ENCODE measurements at places on chromosomes 2 and 18.

DNA sequence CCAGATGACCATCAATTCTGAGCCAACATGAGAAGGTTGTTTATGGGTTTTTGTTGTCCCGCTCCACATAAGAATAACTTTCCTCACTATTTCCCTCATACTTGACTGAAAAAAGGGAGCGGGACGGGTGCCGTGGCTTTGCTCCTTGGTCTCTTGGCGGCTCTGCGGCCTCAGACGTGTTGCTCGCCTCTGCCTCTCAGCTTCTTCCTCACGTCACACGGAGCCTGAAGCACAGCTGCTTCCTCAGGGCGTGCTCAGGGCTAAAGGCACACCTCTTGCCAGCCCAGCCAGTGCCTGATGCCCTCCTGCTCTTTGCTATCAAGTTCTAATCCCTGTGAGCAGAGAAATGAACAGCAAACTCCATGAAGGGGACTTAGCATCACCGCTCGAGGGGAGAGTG, 17.9 kb upstream of the ID2 start:
- no peak for DNase-seq

DNA sequence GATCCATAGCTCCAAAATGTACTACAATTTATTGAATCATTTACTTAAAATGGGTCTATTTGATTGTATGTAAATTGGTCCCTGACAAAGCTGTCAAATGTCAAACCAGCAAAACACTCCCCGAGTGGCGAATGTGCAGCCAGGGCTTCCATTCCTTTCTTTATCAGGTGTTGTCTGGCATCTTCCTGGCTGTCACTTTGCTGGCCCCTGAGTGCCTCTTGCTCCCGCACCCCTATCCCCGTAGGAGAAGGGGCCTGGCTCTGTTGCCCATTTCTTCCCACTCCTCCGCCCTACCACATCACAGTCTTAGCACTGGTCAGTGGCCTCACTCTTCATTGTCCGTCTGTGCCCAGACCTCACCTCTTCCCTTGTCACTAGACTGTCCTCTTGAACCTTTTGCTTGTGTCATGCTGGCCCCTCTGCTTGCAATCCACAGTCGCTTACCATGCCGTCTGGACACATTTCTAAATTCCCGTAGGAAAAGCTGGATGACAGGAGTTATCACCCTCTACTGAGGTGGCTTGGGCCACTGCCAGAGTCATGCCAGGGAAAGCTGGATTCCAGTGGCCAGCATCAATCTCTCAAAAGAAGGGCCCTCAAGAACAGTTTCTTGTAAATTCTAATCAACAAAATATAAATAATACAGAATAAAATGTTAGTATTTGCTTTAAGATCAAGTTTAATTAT, 15.4 kb downstream of the UBE2F start:
- no peak for DNase-seq

GRCh38 chr2:105393373-105394055, 5.3 kb downstream of the FHL2 start:
- no peak for DNase-seq

GRCh38 chr18:3654442-3655253, 204.7 kb downstream of the TGIF1 start:
- no peak for DNase-seq

DNA sequence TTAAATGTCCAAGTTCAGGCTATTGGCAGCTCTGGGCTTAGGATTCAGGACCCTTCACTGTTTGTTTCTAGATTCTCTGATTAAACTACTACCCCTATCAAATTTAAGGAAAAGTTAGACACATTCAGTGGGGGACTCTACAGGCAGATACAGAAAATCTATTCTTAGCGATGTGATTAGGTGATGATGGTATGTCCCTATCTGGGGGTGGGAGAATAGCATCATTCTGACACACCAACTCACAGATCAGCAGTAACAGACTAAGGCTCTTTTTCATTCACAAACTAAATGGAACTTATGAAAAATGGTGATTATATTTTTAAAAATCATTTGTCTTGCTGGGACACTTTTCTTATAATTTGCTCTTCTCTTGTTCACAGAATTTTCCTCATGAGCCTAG, 232.9 kb upstream of the CDH2 start:
- DNase-seq = no peak

GRCh38 chr2:201378496-201379397, 21.6 kb upstream of the FLACC1 start:
- DNase-seq = no peak

- DNase-seq = no peak
Observed at GRCh38 chr2:92074549-92074898, 2796.7 kb upstream of the TEKT4 start.

DNA sequence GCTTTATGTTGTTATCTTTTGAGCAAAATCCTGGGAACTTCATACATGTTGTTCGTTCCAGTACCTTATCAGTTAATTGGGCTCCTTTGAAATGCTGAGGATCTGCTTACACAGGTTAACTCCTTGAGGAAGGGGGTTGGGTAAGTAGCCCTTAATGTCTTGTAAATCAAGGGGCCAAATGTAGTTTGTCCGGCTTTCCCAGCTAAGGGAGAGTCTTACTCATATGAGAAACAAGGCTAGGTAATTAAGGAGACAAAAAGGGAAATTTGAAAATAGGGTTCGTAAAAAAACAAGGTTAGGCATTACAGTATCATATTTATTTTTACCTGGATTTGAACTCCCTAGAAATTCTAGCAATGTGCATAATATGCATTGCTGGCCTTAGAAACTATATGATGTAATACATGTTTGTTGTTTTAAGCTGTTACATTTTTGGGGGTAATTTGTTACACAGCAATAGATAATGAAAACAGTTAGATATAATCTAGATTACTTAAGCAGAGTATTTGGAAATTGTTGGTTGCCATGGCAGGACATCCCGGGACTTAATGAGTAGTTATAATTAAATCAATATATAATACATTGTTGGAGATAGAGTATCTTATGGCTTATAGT, 30.9 kb upstream of the RNF149 start:
- no peak for DNase-seq

DNA sequence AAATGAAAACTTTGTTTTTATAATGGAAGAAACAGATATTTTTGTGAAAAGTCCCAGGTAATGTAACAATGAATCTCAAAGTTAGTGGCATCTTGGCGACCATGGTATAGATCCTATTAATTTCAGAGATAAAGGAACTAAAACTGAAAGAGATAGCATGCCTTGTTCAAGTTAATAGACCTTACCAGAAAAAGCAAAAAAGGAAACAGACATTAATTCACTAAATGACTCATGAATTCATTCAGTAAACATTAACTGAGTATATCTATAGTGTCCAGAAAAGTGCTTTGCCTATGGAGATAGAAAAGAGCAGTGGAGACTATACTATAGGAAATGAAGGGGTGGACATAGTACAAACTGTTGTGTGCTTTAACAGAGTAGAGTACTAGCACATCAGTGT, 763.3 kb downstream of the TRIB2 start:
- DNase-seq = no peak

GRCh38 chr18:75132098-75132870, 76.7 kb downstream of the PTGR3 start:
- no peak for DNase-seq

- DNase-seq = no peak
Observed at GRCh38 chr2:85216927-85217326, 83.7 kb downstream of the TCF7L1 start.

DNA sequence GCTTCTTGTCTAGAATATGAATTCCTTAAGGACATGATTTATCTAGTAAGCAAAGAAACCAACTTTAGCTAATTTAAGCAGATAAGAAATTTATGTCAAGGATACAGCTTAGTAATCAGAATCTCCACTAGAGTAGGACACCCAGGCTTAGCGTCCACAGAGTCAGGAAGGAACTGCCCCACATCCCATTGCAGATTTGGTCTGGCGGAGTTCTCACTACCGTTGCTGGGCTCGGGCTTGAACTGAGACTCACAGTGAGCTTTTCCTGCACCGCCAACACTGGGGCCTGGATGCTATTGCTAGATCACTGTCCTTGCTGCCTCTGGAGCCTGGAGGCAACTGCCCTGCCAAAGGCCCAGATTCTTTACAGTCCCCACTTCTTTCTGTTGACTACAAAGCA, 68.1 kb downstream of the SMAD4 start:
- DNase-seq = no peak

GRCh38 chr18:73615506-73615905, 532.1 kb downstream of the FBXO15 start:
- DNase-seq = no peak

- DNase-seq = no peak
Observed at GRCh38 chr2:227623226-227623625, 5.9 kb downstream of the SCYGR4 start.

DNA sequence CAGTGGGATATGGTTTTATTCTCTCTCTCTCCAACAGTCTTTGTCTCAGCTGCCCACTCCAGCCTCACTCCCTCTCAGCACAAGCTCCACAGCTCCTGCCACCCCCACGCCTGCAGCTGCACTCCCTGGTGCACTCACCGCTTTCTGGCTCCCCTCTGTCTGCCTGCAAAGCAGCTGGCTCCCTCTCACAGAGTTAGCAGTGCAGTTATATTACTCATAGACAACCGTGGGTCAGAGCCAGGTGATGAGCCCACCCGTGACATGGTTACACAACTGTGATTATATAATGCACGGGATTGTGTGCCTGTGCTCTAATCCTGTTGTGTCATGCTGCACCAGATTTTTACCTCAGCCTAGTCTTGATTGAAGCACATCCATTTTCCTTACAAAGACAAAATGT, 276.9 kb upstream of the CHAC2 start:
- DNase-seq = no peak

DNA sequence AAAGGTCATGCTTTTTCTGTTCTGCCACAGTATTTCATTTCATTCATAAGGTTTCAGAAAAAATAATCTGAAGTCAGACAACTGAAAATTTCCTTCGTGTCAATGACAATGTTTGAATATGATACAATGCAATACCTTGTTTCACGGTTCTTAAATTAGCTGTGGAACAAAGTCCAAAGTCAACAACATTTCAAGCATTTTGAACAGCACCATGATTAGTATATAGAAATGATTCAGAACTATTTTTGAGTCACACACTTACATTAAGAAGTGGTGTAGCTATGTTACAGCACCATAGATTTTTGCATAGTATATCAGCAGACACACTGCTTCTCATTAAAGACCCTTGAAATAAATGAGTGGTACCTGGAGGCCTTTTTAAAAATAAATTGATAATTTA, 178.3 kb upstream of the DSEL start:
- no peak for DNase-seq

- no peak for DNase-seq
Observed at GRCh38 chr2:107358362-107358761, 468.3 kb upstream of the RGPD4 start.

All from CD8-positive, alpha-beta memory T cell (primary cell).